ENCODE measurements at places on chromosomes 4 and X.

DNA sequence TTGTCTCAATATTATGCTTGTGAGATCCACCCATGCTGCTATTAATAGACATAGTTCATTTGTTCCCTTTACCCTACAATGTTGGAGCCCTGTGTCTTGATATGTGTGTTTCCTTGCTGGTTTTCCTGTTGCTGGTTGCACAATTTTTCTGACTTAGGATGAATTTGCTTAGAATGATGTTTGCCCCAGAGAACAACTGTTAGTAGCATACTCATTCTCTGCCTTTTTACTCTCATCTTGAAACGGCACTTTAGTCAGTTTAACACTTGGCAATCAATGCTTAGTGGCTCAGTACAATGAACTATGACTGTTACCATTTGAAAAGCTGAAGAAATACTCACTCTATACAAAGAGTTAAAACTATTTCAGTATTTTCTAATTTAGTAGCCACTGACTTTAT, 158.8 kb upstream of the NDST4 start:
- no peak for DNase-seq

- no peak for DNase-seq
Observed at GRCh38 chr4:37762991-37763368, 63.5 kb upstream of the PGM2 start.

GRCh38 chr4:83561381-83561780, 25.5 kb downstream of the GPAT3 start:
- DNase-seq, result no peak

DNA sequence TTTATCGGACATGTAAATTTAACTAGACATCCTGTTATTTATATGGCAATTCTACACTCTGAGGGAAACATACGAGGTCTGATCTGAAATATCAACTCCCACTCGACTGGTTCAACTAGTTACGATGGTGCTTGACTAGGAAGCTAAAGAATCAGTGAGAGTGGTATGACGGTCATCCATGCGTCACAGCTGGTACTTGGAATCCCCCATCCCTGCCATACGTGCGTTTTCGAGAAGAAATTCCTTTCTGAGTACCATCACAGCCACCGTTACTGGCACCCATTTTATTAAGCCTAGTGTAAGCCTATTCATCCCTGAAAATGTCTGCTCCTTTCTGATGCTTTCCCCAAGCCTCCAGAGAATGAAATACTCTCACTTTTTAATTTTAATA, 695 bp upstream of the PIGA start:
- DNase-seq, result peak; percentile 69

GRCh38 chrX:57528670-57529255, 63.0 kb upstream of the ZXDB start:
- no peak for DNase-seq

GRCh38 chrX:1763294-1763693, 148.4 kb downstream of the ASMT start:
- no peak for DNase-seq

DNA sequence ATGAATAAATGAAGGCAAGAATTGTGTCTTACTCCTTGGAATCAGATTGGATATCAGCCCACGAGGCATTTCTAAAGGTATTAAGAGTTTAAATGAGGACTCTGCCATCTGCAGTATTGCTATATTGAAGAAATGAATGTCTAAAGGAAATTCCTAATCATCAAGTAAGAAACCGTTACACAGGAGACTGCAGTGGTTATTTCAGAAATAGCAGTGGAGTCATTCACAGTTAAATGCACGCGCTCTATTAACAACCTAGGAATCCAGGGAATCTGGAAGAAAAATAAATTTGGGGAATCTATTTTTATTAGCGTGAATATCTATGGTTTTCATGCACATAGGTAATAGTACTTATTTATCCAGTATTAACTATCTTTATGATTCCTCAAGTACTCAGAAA, 334.2 kb downstream of the TENM3 start:
- DNase-seq, result no peak
